Endothelial cell (in vitro differentiated cells): ENCODE measurements at places on chromosomes 6 and 20.

- no peak overlapping the region for H3K27ac ChIP-seq
- H3K36me3 ChIP-seq: peaks cover 31% of the 10 kb centered on the region
- peaks cover 36% of the 10 kb centered on the region for H3K4me1 ChIP-seq
- no peak for DNase-seq
- H3K4me3 ChIP-seq: no peak overlapping the region
- H3K27me3 ChIP-seq: peaks cover 8% of the 10 kb centered on the region
These were observed 98.5 kb downstream of the SSR1 start for GRCh38 chr6:7214468-7214867.

DNA sequence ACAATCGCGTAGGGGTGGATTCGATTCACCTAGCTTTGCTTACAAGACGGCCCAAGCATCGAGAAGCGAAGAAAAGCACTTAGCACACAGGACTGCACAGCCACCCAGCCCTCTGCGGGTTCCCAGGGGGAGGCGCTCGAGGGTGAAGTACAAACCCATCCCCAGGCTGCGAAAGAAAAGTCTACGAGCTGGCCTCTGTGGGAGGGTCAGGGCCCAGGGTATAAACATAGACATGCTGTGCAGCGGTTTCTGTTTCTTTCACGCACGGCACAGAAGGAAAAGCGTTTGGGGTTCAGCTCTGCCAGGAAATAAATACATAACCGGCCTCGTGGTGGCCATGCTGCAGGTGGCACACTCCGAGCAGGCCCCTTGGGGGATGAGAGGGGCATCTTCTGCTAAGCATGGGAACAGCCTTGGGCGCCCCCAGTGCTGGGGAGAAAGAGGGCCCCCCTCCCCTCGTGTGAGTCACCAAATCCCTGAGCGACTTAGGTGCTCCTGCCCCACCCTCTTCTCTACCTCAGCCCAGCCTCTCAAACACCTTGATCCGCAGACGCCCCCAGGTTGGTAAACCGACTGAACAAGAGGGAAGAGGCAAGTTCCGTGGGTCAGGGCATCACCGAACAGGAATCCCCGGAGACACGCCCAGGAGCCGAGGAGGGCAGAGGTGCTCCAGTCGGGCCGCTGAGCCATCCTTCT lies 91.6 kb upstream of the RIPOR2 start:
- H3K4me1 ChIP-seq: no peaks in the 10 kb centered on the region
- H3K27me3 ChIP-seq: no peaks in the 10 kb centered on the region
- DNase-seq: no peak
- H3K36me3 ChIP-seq: no peaks in the 10 kb centered on the region
- no peak overlapping the region for H3K4me3 ChIP-seq
- H3K27ac ChIP-seq: no peak overlapping the region

GRCh38 chr20:41572010-41572572 lies 46.1 kb downstream of the CHD6 start:
- no peak overlapping the region for H3K4me3 ChIP-seq
- peaks cover 48% of the 10 kb centered on the region for H3K4me1 ChIP-seq
- H3K36me3 ChIP-seq: peaks cover 5% of the 10 kb centered on the region
- H3K27ac ChIP-seq: peak overlapping the region; percentile 11

DNA sequence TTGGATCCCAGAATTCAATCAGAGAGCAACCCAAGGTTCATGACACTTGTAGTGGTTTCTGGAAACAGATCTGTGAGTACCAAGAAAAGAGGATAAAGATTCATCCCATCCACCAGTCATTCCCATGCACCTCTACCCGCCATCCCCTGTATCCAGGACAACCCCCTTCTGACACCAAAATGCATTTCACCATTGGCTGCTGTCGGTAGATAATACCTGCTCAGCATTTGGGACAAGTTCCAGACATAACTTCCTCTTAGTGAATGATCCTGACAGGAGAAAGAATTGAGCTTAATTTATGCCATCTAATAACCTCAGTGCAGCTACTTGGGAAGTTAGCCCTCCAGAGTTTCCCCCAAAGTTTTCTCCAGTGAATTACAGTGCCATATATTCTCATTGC lies 329.1 kb downstream of the ZFAND3 start:
- H3K27ac ChIP-seq: no peak overlapping the region
- H3K4me1 ChIP-seq: peaks cover 17% of the 10 kb centered on the region
- no peak for DNase-seq
- peaks cover 4% of the 10 kb centered on the region for H3K36me3 ChIP-seq
- H3K27me3 ChIP-seq: peaks cover 5% of the 10 kb centered on the region
- no peak overlapping the region for H3K4me3 ChIP-seq
